Keratinocyte (primary cell): ENCODE measurements at places on chromosomes 5 and 9. TPM values are rescaled to one million over a fixed set of nuclear protein-coding genes. Genes with fewer than 3 reads are reported as not detected.

DNA sequence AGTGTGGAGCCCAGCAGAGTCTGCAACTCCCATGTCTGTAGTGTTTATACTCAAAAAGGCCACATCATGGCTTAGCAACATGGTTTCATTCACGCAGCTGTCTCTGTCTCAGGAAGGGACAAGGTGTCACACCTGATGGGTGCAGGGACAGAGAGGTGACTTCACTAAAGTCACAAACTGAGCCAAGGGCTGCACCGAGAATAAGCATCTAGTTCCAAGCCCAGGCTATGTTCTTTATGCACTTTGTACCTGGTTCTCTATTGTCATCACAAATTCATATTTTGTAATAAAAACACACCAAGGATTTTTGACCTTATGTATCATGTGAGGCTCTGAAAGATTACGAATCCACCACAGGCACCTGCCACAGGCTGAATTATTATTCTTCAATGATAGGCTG is 64.9 kb upstream of the STK32A start:
- H3K4me1 ChIP-seq, result no peaks in the 10 kb centered on the region
- no peak overlapping the region for H3K4me3 ChIP-seq
- no peaks in the 10 kb centered on the region for H3K36me3 ChIP-seq
- H3K27me3 ChIP-seq, result no peaks in the 10 kb centered on the region

GRCh38 chr5:16573401-16573800 is 43.4 kb downstream of the RETREG1 start:
- no peak for DNase-seq
- peaks cover 21% of the 10 kb centered on the region for H3K4me1 ChIP-seq
- no peaks in the 10 kb centered on the region for H3K36me3 ChIP-seq
- no peak overlapping the region for H3K27ac ChIP-seq
- H3K4me3 ChIP-seq, result no peak overlapping the region

DNA sequence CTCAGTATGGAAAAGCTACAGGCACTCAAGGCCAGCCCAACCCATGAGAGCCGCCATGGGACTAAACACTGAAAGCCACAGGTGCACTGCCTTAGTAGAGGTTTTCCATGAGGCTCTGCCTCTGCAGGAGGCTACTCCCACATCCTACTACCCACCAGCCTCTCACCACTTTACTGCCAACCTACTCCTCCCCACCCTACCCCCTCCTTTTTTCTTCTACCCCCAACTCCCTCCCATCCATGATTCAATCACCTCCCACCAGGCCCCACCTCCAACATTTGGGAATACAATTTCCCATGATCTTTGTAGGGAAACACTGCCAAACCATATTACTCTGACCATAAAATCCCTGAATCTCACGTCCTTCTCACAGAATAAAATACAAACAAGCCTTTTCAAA is 101.6 kb upstream of the CTSV start:
- no peaks in the 10 kb centered on the region for H3K4me1 ChIP-seq
- H3K36me3 ChIP-seq, result no peaks in the 10 kb centered on the region
- no peak for DNase-seq

- peaks cover 4% of the 10 kb centered on the region for H3K36me3 ChIP-seq
- no peak overlapping the region for H3K27ac ChIP-seq
- peaks cover 34% of the 10 kb centered on the region for H3K4me1 ChIP-seq
These were observed 15.2 kb downstream of the RAPGEF1 start for GRCh38 chr9:131724683-131725082.

- no peak for DNase-seq
- no peaks in the 10 kb centered on the region for H3K27me3 ChIP-seq
- H3K4me3 ChIP-seq, result no peak overlapping the region
- no peaks in the 10 kb centered on the region for H3K4me1 ChIP-seq
- no peaks in the 10 kb centered on the region for H3K36me3 ChIP-seq
These were observed 126.7 kb downstream of the ARSB start for GRCh38 chr5:78858364-78858763.

Gene RGS14
- 8.6 to 10.6 TPM (median 9.3 TPM) in 3 replicates for polyA plus RNA-seq

DNA sequence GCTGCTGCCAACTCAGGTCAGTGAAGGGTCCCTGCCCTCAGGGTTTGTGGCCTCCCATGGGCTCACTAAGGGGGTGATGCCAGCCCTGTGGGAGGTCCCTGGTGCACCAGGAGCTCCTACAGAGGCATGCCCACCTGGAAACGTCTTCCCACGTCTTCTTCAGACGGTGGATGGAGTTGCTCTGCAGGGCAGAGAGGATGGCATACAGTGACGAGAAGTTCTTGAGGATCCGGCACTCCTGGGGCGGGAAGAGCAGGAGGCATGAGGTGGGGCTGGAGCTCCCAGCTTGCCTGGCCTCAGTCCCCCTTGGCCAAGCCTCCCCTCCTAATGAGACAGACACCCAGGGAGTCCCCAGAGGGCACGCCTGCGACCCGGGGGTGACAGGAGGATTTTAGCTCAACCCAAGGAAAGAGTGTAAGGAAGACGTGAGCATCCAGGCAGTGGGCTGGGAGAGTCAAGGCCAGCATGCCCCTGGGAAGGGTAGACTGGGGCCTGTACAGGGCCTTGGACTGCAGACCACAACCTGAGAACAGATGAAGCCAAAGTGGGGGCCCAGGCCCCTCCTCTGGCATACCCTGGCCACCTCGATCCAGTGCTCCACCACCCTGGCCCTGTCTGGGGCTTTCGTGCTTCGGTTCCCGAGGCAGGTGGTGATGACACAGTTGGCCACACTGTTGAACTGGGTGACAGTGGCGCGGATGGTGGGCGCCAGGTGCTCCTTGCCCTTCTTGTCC is 14.4 kb downstream of the RALGDS start:
- H3K27me3 ChIP-seq, result no peaks in the 10 kb centered on the region
- H3K27ac ChIP-seq, result no peak overlapping the region
- H3K4me3 ChIP-seq, result no peak overlapping the region
